ENCODE measurements at places on chromosomes 3 and 15.

DNA sequence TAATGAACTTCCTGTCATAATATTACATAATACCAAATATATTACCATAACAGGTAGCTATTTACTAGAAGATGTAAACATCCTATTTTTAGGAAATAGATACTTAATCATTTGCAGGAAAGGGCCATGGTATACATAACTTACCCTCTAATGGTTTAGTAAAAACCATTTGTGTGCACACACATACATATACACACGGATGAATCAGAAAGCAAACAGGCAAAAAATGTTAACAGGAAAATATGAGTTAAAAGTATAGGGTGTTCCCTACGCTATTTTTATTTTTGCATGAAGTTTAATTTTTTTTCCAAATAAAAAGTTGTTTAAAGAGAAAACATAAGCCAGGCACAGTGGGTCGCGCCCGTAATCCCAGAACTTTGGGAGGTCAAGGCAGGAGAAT is 34.6 kb downstream of the FAM174B start:
- DNase-seq: no peak

DNA sequence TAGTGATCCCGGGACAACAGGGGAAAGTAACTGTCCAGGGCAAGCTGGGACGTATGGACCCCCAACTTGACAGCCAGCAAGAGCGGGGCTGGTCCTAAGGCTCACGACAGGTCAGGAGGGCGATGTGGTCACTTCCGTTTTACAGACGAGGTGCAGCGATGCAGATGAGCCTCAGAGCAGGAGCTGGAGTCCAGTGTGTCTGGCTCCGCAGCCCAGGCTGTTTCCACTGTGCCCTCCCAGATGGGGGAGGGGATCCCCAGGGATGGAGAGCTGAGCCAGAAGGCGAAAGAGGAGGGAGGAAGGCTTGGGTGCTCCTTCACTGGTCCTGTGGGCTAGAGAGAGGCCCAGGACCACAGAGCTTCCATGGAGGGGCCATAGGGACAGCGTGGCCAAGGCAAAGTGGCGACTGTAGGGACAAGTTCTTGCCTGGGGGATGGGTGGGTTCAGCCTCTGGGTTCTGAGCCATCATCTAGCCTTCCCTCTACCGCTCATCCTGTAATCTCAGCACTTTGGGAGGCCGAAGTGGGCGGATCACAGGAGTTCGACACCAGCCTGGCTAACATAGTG is 5.7 kb downstream of the SNX33 start:
- DNase-seq: no peak

DNA sequence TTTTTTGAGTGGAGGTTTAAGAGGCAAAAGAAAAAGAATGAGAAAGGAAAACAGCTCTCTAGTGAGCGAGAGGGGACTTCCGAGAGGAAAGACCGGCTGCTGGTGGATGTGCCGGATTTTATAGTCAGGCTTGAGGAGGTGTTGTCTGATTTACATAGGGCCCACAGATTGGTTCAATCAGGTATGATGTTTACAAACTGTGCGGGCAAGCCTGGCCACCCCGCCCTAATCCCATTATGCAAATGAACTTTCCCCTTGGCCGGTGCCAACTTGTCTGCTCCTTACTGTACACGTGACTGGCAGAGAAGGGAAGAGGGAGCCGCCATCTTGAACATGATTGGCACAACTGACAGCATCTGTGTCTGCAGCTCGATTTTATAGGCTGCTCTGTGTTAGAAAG is 44.7 kb downstream of the FAM43A start:
- no peak for DNase-seq

DNA sequence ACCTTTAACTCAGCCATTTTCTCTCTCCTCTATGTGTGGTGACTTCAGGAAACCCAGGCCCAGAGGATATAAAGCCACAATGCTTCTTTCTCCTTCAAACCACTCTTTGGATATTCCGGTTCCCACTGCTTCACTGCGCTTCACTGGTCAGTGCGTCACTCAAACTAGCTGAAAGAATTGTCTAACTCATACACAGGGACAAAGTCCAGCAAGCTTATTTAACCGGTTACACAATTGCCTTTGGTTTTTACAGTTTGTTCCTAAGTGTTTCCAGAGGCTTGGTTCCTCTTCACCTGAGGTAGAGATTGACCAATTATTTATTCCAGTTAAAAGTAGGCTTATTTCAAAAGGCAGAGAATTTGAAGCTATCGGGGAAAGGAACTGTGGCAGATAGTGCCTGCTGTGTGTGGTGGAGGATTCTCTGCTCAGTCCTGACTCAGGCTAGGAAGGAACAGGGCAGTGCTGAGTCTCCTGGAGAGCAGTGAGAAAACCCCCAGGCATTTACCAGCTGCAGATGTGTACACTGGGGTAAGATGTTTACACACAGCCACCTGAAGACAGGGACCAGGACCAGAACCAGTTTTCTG is at the start of gene HGD:
Gene HGD (minus strand): TSS at position 145 of the 587 bp plus-strand sequence. CDS start 128 bp downstream, at position 17.
- DNase-seq: no peak

DNA sequence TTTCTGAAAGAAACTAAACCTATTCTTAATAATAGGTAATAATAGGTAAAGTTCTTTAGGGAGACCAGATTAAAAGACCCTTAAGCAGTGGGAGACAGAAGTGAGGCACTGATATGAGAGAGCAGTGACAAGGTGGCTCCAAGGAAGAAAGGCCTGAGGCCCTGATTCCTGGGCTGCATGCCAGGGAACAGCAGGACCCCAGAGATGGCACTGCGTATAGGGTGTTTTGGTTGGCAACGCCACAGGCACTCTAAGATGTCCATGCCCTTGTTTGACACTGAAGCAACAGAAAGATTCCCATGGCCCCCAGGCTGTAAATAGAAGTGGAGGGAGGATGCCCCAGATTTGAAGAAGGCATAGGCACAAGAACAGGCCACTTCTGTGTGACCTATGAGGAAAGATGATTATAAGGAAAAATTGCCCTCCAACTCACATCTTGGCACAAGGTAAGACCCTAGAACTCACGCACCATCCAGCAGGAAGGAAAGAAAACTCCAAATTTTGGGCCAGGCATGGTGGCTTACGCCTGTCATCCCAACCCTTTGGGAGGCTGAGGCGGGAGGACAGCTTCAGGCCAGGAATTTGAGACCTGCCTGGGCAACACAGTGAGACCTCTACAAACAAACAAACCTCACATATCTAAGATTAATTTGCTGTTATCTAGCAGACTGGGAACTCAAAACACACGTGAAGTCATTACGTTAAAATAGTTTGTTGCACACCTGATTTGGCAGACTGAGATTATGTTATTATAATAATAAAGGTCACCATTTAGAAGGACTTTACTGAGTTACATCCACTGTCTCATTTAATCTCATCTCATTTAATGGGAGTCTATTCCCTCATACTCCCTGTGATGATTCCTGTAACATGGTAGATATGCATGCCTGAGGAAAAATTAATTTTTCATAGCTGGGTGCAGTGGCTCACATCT is 10.5 kb upstream of the BLM start:
- DNase-seq: no peak

DNA sequence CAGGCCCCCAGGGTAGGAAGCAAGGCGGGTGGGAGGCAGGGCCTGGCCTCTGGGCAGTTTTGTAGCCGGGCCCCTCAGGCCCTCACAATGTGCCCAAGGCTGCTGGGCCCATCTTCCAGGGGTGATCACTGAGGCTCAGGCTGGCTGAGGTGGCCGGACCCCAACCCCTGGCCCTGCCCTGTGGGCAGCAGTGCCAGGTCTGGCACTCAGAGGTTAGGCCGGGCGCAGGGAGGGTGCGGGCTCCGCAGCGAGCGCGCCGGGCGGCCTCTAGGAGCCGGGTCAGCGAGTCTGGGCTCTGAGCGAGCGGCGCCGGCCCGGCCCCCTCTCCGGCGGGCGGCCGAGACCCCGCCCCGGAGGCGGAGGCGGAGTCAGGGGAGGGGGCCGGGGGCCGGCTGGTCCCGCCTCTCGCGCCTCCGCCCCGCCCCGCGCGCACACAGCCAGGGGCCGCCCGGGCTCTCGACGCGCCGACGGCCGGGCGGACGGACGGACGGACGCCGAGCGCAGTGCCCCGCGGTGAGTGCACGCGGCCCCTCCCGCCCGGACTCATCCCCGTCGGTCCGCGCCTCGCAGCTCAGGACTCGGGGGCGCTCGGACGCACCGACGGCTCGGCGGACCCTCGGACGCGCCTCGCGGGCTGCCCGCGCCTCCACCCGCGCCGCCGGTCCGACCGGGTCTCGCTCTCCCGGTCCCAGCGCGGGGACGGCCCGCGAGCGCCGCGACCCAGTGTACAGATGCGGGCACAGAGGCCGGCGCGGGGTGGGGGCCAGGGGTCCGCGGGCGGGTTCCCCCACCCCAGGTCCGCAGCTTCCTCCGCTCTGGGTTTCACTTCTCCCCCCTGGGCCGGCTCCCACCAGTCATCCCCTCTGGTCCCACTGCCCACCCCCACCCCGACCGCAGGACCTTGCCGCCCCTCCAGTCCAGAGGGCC is at the start of gene FBLN2:
Gene FBLN2 (plus strand): TSS at position 430 of the 927 bp plus-strand sequence. CDS start 21,231 bp downstream, outside the sequence.
- no peak for DNase-seq

- DNase-seq: no peak
Observed at GRCh38 chr3:67437090-67437489, 217.3 kb downstream of the SUCLG2 start.

GRCh38 chr3:177236704-177237103 is 39.4 kb upstream of the TBL1XR1 start:
- DNase-seq: no peak

DNA sequence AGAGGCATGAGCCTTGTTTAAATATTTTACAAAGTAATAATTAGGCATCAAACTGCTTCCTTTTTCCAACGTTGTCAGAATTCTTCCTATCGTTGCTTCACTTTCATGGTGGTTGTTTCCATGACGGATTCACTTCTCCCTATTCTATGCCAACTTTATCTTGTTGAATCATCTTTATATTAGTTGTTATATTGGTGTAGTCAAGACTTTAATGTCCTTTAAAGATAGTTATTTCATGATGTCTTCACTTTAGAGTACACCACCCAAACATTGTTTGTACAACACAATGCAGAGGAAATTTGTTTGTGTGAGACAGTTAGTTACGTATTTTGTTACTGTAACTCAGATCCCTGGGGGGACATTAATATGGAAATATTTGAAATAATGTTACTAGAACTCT is 61.9 kb downstream of the CRYBG3 start:
- no peak for DNase-seq

DNA sequence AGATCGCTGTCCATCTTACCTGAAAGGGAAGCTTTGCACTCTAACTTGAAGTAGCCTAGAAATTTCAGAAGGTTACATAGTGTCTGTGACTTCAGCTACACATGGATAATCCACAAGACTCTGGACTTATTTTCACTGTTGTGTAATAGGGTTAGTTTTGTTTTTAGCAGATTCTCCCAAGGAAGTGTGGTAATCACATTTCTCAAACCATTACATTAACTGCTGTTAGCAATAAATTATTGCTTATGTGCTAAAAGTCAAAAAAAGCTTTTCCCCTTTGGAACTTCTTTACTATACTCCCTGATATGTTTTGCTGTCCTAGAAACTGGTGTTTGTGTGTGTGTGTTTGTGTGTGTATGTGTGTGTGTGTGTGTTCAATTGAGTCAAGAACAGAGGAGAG is 351.8 kb upstream of the TPRG1 start:
- no peak for DNase-seq

GRCh38 chr3:13009132-13009945 is 63.9 kb downstream of the IQSEC1 start:
- DNase-seq: peak; percentile 54

- DNase-seq: no peak
Observed at GRCh38 chr15:29704950-29705597, 117.2 kb downstream of the TJP1 start.

DNA sequence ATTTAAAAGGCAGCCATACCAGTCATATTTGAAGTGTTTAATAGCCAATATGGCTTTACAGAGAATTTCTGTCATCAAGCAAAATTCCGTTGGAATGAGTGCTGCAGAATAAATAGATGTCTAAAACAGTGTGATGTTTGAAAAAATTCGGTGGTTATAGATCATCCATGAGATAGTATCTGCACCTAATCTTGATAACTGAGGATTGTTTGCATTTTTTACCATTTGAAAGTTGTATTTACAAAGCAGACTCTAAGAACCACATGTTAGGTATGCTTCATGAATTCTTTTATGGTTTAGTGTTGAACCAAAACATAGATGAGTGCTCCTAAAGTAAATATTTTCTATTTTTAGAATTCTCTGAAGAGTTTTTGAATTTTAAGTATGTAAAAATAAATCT is 476.1 kb downstream of the NAALADL2 start:
- DNase-seq: no peak

DNA sequence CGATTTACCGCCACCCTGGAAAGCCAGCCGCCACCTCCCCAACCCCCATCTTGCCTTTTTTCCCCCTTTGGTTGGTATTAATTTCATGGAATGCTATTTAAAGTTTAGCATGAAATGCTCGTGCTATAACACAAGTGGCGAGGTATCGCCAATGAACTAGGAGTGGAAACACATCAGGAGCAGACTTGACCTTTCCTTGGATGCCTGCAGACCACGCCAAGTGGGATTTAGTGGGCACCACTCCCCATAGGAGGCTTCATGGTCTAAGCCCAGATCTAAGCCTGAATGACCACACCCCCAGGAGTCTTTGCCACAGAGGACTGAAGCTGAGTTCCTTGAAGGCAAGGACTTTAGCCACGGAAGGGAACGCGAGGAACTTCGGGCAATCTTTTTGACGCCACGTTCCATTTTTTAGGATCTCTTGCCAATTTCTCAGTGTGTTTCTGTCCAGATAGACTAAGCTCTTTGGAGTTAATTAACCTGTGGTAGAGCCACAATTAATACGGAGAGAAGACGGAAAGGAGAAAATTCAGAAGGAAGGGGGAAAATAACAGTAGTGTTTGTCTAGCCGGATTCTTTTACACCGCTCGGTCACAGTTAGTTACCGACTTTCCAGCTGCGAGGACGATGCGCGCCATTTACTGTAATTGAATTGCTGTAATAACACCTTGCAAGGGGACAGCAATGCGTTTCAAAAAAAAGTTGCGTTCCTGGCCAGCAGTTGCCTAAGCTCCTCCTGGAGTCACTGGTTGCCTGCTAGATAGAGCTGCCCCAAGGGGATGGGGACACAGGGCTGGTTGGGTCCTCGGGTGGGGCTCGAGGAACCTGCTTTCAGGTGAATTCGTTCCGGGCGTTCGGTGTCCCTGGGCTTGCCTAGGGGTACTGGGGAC is 37.1 kb downstream of the NR2F2 start:
- DNase-seq: no peak

DNA sequence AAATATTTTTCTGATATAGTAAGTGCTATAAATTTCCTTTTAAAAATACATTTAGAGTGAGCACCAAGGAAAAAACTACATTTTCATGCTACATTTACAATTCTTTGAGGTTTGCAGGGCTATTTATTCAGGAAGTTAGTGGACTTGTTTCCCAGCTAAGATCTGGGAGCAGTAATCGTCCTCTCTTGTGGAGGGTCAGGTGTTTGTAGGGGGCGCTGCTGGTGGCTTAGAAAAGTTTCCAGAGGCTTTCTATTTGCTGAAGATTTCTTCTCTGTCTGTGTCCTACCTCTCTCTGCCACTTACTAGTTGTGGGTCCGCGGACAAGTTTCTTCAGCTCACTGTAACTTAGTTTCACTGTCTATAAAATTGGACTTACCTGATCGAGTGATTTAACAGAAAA is 163.9 kb downstream of the PEX5L start:
- DNase-seq: no peak
